ENCODE measurements at places on chromosomes 13 and 19.

- DNase-seq: no peak
These were observed 72.3 kb upstream of the C1QTNF9B start for GRCh38 chr13:23969647-23970046.

DNA sequence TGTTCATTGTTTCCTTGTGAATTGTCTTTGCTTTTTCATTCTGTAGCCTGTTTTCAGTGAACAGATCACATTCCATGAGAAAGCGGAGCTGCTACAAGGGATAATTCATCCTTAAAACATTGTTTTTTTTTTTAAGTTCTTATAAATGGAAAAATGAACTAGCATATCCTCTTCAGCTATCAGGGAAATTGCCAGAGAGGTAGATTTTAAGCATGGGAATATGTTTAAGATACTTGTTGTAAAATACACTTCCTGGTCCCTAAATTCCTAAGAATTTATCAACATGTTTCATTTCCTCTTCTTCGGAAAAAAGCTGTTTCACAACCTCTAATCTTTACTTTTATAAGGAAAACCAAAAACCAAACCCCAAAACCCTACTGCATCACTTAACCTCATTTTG lies 238.0 kb downstream of the POSTN start:
- DNase-seq: no peak

GRCh38 chr13:98771838-98772611 lies 19.6 kb upstream of the SLC15A1 start:
- DNase-seq: no peak

DNA sequence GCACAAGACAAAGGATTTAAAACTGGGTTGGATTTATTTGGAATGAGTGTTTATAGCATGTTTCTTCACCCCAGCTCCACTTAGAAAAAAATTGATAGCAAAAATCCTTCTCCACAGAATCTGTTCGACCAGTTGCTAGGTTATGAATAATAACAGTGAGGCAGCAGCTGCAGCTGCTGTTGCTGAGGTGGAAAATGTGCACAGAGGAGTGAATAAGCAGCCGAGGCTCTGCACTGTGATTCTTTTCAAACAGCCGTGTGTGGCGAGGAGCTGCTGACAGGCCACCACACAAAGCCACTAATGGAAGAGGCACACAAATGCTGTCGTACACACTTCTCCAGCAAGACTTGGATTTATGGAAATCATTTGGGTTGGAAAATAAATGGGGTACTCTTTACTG lies 6.4 kb upstream of the RASL11A start:
- DNase-seq: no peak

- DNase-seq: no peak
These were observed 11.8 kb downstream of the PTPRH start for GRCh38 chr19:55197528-55197927.

- DNase-seq: no peak
These were observed 221.7 kb downstream of the KCNRG start for GRCh38 chr13:50236898-50237318.

- no peak for DNase-seq
These were observed at the start of gene GPR4 for GRCh38 chr19:45601524-45602374. Gene GPR4 (minus strand): TSS chr19:45602212. CDS start chr19:45591866, 10,346 bp downstream.

DNA sequence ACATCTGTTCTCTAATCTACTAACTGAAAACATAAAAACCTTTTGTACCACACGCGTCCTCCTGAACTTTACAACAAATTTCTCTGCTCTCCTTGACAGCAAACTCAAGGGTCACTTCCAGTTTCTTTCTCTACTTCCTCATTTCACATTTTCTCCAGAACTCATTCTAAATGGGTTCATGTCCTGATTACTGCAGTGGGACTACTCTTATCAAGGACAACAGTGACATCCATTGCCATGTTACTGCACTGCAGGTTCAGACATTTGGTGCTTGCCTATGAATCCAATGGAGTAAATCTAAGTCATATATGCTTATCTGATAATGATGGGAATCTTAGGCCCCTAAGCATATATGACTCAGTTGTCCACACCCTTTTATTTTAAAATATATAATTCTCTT lies 35.3 kb downstream of the FPR3 start:
- DNase-seq: no peak

DNA sequence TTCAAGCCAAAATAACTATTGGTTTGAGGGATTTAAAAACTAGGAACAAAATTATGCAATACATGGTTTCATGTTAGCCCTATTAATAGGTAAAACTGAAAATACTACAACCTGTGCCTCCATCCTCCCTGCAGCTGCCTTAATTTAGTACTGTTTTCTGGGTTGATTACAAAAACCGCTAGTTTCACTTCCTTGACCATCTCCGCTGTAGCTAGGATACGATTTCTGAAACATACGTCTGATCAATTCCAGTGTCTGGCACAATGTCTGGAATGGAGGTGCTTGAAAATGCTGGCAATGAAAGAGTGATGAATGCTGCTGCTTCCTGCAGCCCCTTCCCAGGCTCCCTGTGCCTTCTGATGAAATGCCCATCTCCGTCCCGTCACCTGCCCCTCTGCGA lies 273.5 kb downstream of the SHISA2 start:
- DNase-seq: no peak

GRCh38 chr19:45638930-45639729 lies at the start of gene EML2:
Gene EML2 (minus strand): TSS chr19:45639397. CDS start chr19:45639376, 21 bp downstream.
- peak; percentile 31 for DNase-seq

GRCh38 chr13:107079423-107080049 lies 511.6 kb upstream of the ARGLU1 start:
- no peak for DNase-seq

GRCh38 chr13:40221131-40221459 lies 445.3 kb downstream of the FOXO1 start:
- DNase-seq: no peak

GRCh38 chr19:41641879-41642485 lies 15.1 kb upstream of the CEACAM4 start:
- peak; percentile 53 for DNase-seq

DNA sequence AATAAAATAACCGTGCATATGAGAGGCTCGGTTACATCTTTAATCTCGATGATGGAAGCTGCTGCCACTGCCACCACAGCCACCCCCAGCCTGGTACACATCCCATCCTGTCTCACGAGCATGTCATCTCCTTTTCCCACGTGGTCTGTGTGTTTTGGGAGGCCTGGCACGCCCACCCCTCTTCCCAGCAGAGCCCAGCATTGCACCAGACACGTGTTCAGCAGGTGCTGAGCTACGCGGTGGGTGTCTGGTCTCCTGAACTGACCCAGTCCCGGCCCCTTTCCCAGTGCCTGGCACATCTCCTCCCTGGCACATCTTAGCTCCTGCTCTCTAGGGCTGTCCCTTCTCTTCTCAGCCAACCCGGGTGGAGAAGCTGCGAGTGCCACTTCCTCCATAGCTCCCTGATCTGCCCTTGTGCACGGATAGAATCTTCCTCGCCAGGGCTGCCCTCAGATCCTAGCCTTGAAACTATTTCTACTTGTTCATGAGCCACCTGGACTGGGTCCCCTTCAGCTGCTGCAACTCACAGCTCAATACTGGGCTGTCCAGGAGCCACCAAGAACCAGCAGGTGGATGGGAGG lies 36.8 kb upstream of the ZNF536 start:
- no peak for DNase-seq

DNA sequence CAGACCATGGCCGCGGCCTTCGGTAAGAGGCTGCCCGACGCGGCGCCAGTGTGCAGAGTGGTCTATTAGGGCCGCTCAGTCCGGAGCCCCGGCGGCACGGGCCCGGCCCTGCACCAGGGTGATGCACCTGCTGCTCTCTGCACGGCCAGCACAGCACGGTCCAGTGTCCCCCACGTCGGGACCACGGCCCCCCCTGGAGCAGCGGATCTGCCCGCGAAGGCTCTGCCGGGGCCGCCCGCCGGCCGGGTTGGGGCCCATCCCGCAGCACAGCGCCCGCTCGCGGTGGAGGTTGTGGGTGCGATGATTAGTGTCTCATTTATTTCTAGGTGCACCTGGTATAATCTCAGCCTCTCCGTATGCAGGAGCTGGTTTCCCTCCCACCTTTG lies 7.9 kb downstream of the PTBP1 start:
- DNase-seq: no peak

GRCh38 chr13:36332986-36333385 lies 13.2 kb downstream of the SPART start:
- DNase-seq: no peak

DNA sequence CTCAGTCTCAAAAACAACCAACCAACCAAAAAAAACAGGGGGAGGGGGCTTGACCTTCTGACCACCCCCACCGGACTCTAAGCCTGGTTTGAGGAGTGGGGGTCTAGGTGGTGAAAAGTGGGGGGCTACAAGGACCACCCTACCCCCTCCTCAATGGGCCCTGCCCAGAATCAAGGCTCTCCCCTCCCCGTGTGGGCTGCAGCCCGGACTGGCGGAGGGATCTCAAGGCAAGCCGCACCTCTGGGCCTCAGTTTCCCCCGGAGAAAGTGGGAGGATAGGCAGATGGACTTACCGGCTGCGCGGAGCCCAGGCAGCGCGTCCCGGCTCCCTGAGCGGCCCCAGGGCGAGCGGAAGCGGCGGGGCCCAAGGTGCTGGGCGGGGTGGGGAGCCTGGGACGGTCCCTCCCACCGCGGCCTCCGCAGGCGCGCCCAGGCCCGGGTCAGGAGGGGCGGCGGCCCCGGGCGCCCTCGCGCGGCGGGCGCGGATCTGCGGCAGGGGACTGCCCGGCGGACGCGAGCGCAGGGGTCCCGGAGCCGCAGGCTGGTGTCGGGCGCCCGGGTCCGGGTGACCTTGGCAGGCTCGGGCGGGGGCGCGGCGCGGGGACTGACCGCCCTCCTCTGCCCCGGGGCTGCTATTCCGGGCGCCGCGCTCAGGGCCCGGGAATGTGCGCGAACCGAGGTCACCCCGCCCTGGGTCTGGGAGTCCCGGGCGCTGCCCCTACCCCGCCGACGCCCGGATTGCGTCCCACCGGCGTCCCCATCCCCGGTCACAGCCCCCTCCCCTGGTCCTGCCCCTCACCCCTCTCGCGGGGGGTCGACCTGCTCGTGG lies at the start of gene ADAMTSL5:
ADAMTSL5 (minus strand) TSS at position 349 of the 828 bp plus-strand sequence. CDS start 2,076 bp downstream, outside the sequence.
- peak; percentile 22 for DNase-seq

GRCh38 chr13:45501175-45501526 lies 36.4 kb downstream of the COG3 start:
- no peak for DNase-seq

- DNase-seq: no peak
These were observed 32.2 kb downstream of the UFM1 start for GRCh38 chr13:38381890-38382289.

GRCh38 chr19:3521104-3521445 lies 15.0 kb downstream of the FZR1 start:
- no peak for DNase-seq

- DNase-seq: no peak
These were observed at the start of gene SHANK1 for GRCh38 chr19:50719566-50719965. Gene SHANK1 (minus strand): TSS chr19:50719802. CDS start chr19:50716919, 2,883 bp downstream.

DNA sequence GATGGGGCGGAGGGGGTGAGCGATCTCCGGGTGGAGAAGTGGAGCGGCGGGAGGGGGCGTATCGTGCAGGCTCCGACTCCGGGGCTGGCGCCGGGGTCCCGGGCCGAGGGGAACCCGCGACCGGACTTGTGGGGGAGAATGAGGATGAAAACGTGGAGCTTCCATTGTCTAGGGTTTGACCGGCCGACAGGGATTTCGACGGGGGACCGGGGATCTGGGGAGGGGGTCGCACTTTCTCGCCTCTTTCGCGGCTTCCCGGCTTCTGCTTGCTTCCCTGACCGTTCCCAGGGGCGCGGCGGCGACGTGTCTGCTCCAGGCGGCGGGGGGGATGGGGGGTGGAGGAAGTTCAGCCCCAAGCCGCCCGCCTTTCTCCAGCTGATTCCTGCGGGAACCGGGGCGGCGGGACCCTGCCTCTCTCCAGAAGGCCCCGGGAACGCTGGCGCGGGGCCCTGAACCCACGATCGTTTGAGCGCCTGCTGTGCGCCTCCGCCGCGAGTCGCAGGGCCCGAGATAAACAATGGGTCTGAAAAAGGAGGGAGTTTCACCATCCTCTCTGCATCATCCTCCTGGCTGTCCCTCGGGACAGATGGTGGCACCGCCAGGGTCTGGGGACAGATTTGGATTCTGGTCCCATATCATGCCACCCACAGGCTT lies 790 bp downstream of the TPM4 start:
- DNase-seq: no peak

DNA sequence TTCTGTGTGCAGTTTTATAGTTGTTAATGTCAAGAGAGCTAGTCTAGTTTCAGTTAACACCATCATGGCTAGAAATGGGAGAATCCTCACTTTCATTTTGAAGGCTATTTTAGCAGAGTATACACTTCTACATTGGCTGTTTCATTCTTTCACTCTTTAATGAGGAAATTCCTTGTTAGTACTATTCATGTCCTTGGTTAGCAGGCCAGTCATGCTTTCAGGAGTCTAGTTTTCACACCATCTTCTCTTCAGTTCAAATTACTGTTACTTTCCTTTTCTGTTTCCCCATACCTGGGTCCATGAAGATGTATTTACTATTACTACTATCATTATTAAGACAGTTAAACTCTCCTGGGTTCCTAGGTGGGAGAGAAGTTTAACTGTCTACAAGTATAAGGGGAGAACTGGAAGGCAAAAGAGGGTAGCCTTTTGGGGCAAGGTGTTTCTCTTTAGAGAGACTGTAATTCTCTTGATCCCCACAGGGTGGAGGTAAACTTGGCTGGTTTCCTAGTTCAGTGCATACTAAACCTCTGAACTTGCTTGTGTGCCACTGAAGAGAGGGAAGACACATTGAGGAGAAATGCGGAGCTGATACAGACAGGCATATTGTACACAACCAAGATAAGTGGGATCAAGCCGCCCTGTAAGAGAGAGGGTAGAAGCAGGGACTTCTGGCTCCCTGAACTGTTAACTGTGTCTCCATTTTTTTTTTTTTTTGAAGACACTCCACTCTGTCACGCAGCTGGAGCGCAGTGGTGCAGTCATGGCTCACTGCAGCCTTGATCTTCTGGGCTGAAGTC lies 41.3 kb upstream of the IGFL4 start:
- DNase-seq: no peak

Data from stimulated activated CD8-positive, alpha-beta memory T cell treated with anti-CD3 and anti-CD28 coated beads, Interleukin-7, amount 100 ng/mL, for 1 hour (primary cell).